Chondrocyte (in vitro differentiated cells): ENCODE measurements at places on chromosomes 1 and 21.

DNA sequence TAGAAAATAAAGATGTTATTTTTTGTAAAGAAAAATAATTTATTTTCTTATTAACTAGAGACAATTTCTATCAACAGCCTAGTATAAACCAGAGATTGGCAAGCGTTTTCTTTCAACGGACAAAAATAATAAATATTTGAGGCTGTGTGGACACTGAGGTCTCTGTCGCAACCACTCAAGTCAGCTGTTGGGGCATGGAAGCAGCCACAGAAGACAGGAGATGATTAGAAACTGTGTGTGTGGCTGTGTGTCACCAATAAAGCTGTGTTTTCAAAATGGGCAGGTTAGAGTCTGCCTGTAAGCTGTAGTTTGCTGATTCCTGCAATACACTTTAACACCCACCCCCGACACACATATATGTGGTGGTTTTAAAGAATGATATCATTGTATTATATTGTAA, 200.6 kb upstream of the HMCN1 start:
- DNase-seq, result no peak

DNA sequence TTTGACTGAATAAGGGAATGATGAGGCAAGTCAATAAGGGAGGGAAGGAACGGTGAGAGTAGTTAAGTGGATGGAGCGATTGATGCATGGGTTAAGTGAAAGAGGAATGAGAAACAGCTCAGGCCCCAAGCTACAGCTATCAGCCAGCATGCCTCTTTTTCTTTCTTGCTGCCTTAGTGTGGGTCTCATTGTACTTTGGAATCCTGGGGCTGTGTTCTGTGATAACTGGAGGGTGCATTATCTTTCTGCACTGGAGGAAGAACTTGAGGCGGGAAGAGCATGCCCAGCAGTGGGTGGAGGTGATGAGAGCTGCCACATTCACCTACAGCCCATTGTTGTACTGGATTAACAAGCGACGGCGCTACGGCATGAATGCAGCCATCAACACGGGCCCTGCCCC, 1.0 kb downstream of the TEX38 start:
- no peak for DNase-seq

- DNase-seq, result peak; percentile 26
These were observed 213.0 kb downstream of the CAMTA1 start for GRCh38 chr1:6998267-6998666.

GRCh38 chr1:156122086-156122485, 7.6 kb downstream of the LMNA start:
- no peak for DNase-seq
